ENCODE measurements at places on chromosomes 4 and X. TPM values are rescaled to one million over a fixed set of nuclear protein-coding genes. Genes with fewer than 3 reads are reported as not detected.

GRCh38 chrX:19624739-19625138 lies 109.4 kb upstream of the MAP3K15 start:
- no peak for DNase-seq

The RRH gene
- not detected for polyA plus RNA-seq

The DOCK11 gene
- polyA plus RNA-seq: 14.5 TPM

- no peak for DNase-seq
Observed at GRCh38 chrX:12480956-12481355, 310.3 kb upstream of the PRPS2 start.

The PLAC1 gene
- not detected for polyA plus RNA-seq

GRCh38 chr4:15451181-15451865 lies 18.4 kb upstream of the CC2D2A start:
- DNase-seq: no peak

DNA sequence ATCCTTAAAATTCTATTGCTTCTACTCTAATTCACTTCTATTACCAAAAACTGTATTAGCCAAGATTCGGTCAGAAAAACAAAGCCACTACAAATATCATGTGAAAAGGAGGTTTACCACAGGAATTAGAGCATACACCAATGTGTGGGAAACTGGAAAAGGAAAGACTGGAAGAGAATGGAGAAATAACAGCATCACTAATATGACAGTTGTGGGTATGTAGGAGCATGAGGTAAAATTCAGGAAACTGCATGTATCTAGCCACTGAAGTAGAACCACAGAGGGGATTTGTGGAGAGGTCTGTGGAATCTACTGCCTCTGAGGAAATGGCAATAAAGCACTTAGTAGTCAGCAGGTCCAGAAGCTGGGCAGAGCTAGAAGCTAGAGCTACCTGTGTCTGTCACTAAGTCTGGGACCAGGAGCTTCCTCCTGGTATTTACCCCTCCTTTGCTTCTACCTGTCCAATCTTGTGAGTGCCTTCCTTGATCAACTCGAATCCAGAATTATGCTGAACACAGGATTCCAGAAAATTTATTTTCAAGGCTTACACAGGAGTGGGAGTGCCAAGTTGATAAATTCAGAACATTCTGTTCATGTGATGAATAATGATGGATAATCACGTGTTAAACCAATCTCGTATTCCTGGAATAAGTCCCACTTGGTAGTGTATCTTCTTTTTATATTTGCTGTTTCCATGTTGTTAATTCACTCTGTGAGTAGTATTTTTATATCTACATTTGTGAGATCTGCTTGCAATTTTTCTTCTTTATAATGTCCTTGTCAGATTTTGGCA lies 52.6 kb downstream of the NAF1 start:
- DNase-seq: no peak

DNA sequence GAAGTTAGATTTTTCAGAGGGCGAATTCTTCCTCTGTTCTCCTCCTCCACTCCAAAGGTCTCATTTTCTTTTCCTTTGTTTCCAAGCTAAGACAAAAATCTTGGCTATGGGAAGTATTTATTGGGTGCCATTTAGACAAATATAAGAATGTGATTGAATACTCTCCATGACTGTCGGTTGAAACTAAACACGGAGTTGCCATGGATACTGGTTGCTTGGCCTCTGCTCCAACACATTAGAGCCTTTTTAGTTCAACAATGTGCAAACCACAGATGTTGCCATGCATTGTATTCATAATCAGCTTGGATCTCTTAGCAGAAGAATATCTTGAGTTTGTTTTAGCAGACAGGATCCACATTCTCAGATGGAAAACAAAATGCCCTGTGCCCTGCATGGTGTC lies 366.5 kb upstream of the LCORL start:
- no peak for DNase-seq

- DNase-seq: no peak
Observed at GRCh38 chr4:46508216-46508615, 118.3 kb upstream of the GABRA2 start.

The ETDA gene
- polyA plus RNA-seq: not detected

GRCh38 chrX:141375011-141375760 lies 132.9 kb upstream of the SPANXC start:
- DNase-seq: no peak

GRCh38 chr4:186642998-186643397 lies 80.7 kb downstream of the FAT1 start:
- DNase-seq: no peak

The BMP3 gene
- not detected for polyA plus RNA-seq

GRCh38 chrX:149629730-149630387 lies 1.7 kb downstream of the TMEM185A start:
- DNase-seq: no peak

The SAGE1 gene
- not detected for polyA plus RNA-seq

- no peak for DNase-seq
Observed at GRCh38 chr4:82569076-82569475, 7.3 kb upstream of the TMEM150C start.

GRCh38 chr4:21775703-21776102 lies 172.9 kb downstream of the KCNIP4 start:
- DNase-seq: no peak

DNA sequence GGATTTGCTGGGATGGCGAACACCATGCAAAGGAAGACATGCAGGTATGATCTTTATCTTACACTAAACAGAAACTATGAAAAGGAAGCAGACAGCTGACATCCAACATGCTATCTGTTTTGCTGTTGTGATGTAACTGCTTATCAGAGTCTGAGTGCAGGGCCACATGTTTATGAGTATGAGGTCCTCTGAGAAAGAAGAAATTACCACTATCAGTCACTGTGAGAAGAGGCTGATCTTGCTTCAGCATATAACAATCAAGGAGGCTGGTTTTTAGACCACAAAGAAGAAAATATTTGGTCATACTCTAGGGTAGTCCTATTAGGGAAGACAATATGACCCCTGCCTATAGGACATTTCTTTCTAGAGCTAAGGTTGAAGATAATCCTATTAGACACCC lies 18.5 kb downstream of the CLGN start:
- DNase-seq: no peak

- no peak for DNase-seq
Observed at GRCh38 chrX:129549124-129549523, 9.1 kb downstream of the OCRL start.

DNA sequence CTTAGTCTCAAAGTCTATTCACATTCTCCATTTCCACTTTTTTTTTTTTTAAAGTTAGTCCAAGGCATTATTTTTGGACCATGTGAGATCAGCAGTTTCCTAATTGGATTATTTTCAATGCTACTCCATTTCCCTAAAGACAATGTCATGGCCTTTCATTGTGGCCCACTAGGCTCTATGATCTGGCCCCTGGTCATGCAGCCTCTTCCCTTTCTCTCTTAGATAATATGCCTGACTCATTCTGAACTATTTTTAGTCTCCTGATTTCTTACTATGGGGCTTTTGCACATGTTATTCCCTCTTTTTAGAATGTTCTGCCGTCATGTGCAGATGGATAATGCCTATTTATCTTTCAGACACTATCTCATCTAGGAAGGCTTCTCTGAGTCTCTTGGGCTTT lies 157.3 kb downstream of the TMA16 start:
- no peak for DNase-seq

DNA sequence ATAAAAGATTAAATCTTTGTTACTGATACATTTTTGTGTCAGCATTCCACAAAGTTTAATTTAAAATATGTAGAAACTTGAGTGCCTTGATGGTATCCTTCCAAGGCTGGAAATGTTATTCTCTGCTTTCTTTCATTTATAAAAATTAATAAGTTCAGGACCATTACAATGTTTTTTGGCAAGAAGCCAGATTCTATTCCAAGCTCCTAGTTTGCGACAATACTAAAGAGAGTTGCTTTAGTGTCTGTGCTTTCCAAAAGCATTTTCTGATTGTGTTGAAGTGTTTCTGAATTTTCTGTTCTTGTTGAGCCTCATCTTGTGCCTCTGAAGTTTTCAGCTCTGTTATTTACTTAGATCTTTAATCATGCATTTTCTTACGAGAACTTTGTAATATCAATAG lies 516.2 kb downstream of the KCTD8 start:
- DNase-seq: no peak

The JCHAIN gene
- polyA plus RNA-seq: 51.8 TPM

- no peak for DNase-seq
Observed at GRCh38 chrX:150050387-150050786, 112.1 kb upstream of the EOLA2 start.

DNA sequence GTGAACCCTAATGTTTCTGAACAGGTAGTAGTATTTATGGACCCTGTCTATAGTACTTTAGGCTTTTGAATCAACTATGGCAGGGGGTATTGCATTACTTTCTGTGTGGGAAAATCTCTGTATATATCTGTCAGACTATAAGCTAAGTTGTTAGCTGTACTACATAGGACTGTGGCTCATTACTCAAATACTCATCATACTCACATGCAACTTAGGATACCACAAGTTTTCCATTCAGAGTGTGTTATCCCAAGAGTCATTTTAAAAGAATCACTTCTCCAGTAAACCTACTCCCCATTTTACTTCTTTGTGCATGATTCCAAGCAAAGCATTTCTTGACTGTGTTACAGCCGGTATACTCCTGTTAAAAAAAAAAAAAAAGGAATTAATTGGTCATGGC lies 95.6 kb downstream of the PHOX2B start:
- DNase-seq: no peak

The FBXL5 gene
- polyA plus RNA-seq: 88.5 TPM

Data from CD4-positive, alpha-beta memory T cell (primary cell).